ENCODE measurements at places on chromosomes 1 and 21. TPM values are rescaled to one million over a fixed set of nuclear protein-coding genes. Genes with fewer than 3 reads are reported as not detected.

DNA sequence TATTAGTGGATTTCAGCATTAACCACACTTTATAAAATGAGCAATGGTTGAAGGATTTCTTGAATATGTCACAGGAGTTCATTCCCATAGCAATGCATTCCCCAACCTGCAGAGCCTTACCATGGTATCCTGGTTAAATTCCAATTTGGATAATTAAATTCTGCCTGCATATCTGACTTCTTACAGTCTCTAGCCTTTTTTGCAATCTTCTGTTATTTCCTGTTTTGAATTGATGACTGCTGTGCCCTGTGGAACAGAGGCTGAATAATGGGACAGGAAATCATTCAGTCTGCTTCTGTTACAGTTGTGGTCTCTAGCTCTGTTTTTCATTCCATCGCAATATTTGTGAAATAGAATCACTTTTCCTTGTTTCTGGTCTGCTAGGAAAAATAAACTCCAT is 1823.9 kb downstream of the PLA2G4A start:
- H3K4me1 ChIP-seq = no peaks in the 10 kb centered on the region
- H3K27me3 ChIP-seq = no peaks in the 10 kb centered on the region
- DNase-seq = no peak
- no peaks in the 10 kb centered on the region for H3K36me3 ChIP-seq

The PCBP3 gene
- 17.2 TPM for total RNA-seq

The WDR26 gene
- total RNA-seq = 50.7 TPM

- no peak overlapping the region for H3K4me3 ChIP-seq
These were observed 112.4 kb downstream of the PLXNA2 start for GRCh38 chr1:208131621-208132286.

The LY9 gene
- total RNA-seq = 1.7 TPM

DNA sequence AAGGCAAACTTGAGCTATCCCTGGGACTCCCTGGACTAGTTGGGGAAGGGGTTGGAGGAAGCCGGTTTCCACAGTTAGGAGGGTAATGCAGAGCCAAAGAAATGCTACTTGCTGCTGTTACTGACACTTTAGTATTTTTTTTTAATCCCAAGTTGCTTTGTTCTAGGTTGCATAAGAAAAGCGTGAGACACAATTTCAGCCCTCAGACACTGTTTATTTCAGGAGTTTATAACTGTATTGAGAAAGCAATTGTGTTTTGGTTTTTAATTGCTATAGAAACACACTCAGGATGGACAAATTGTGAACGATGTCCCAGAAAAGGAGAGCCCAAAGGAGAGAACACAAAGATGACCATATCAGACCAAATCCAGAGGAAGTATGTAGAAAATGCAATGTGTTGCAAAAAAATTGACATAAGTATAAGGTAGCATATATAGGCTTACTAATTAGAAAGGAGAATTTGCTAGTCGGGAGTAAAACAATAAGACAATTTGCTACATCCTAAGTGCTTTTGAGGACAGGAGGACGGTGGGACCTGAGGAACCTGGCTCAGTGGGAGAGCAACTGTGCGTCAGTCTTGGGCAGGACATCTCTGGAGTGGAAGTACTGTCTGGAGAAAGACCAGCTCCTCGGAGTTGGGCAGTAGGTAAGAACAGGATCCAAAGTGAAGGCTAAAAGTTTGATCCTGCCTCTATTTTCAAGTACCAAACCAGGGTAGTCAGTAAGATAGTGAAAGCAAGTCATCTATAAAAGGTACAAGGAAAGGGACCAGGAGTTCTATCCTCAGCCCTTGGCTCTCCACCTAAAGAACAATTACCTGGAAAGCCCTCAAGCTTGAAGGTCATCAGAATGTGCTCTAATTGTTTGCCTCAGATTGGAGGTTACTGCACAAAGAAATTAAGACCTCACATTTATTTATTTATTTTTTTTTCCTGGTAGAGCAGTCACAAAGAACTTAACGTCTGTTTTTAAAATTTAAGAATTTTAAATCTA is 39.9 kb downstream of the DIPK1A start:
- DNase-seq = no peak
- H3K36me3 ChIP-seq = no peaks in the 10 kb centered on the region
- H3K4me3 ChIP-seq = no peak overlapping the region

DNA sequence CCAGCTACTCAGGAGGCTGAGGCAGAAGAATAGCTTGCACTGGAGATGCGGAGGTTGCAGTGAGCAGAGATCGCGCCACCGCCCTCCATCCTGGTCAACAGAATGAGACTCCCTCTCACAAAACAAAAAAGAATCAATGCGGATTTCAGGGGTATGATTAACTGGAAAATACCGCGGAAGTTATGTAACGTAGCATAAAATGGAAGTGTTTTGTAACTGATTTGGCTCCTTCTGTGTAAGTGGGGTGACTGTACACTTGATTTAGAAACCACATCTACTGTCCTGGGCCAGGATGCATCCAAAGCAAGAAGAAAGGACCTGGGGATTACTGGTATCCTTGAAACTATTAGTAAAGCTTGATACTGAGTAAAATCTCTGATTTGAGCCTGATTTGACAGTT is 3.1 kb upstream of the VAMP4 start:
- no peaks in the 10 kb centered on the region for H3K27me3 ChIP-seq
- no peaks in the 10 kb centered on the region for H3K36me3 ChIP-seq
- no peaks in the 10 kb centered on the region for H3K4me1 ChIP-seq
- DNase-seq = no peak

GRCh38 chr1:177799746-177800145 is 170.1 kb downstream of the SEC16B start:
- no peak overlapping the region for H3K4me3 ChIP-seq
- no peaks in the 10 kb centered on the region for H3K27me3 ChIP-seq
- H3K27ac ChIP-seq = no peak overlapping the region

DNA sequence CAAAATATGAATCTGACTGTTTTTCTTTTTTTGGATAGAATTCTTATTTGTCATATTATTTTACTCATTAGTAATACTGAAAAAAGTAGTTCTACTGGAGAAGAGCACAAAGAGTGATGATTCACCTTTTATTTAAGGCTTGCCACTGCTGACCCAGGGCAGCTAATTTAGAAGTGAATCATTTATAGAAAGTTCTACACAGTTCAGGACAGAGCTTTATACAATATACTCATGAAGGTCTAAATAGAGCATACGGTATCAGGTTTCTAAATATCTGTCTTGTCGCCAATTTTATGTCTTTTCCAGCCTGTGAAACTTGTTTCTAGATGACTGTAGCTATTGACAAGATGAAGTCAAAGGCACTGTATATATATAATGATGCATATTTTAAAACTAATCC is 25.0 kb downstream of the GIPC2 start:
- no peaks in the 10 kb centered on the region for H3K36me3 ChIP-seq
- H3K27me3 ChIP-seq = no peaks in the 10 kb centered on the region
- DNase-seq = no peak
- no peak overlapping the region for H3K27ac ChIP-seq

GRCh38 chr1:117060441-117061317 is 553 bp downstream of the TTF2 start:
- peak; percentile 13 for DNase-seq
- no peaks in the 10 kb centered on the region for H3K4me1 ChIP-seq
- no peaks in the 10 kb centered on the region for H3K27me3 ChIP-seq

- no peak overlapping the region for H3K27ac ChIP-seq
- H3K4me3 ChIP-seq = no peak overlapping the region
- peaks cover 4% of the 10 kb centered on the region for H3K4me1 ChIP-seq
- no peak for DNase-seq
- H3K27me3 ChIP-seq = no peaks in the 10 kb centered on the region
These were observed 5.7 kb upstream of the ZNF697 start for GRCh38 chr1:119653839-119654170.

GRCh38 chr1:18922319-18922726 is 20.0 kb upstream of the ALDH4A1 start:
- no peak overlapping the region for H3K4me3 ChIP-seq
- no peaks in the 10 kb centered on the region for H3K27me3 ChIP-seq
- peak overlapping the region; percentile 84 for H3K27ac ChIP-seq
- no peaks in the 10 kb centered on the region for H3K36me3 ChIP-seq

- no peak overlapping the region for H3K4me3 ChIP-seq
- DNase-seq = no peak
- no peak overlapping the region for H3K27ac ChIP-seq
- no peaks in the 10 kb centered on the region for H3K4me1 ChIP-seq
These were observed 51.7 kb downstream of the RASSF5 start for GRCh38 chr1:206558794-206559671.

DNA sequence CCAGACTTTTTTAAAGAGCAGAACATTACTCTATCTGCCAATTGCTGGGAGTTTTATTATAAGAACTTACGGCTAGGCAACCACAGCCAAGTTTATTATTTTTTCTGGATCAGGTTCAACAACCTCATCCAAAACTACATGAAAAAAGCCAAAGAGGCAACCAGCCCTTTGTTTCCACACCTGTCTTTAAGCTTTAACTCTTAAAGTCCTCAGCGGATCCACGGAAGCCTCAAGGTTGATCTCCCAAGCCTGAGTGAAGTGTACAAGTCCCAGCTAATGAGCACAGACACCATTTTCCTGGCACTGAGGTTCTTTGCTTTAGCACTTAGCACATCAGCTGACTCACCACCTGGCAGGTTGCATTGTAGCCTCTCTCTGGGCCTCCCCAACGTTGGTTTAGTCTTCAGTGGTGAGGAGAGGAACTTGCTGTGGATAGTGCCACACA is 143.1 kb downstream of the TGFBR3 start:
- H3K27ac ChIP-seq = peak overlapping the region; percentile 72
- H3K27me3 ChIP-seq = no peaks in the 10 kb centered on the region
- peaks cover 11% of the 10 kb centered on the region for H3K4me1 ChIP-seq
- peak; percentile 55 for DNase-seq

DNA sequence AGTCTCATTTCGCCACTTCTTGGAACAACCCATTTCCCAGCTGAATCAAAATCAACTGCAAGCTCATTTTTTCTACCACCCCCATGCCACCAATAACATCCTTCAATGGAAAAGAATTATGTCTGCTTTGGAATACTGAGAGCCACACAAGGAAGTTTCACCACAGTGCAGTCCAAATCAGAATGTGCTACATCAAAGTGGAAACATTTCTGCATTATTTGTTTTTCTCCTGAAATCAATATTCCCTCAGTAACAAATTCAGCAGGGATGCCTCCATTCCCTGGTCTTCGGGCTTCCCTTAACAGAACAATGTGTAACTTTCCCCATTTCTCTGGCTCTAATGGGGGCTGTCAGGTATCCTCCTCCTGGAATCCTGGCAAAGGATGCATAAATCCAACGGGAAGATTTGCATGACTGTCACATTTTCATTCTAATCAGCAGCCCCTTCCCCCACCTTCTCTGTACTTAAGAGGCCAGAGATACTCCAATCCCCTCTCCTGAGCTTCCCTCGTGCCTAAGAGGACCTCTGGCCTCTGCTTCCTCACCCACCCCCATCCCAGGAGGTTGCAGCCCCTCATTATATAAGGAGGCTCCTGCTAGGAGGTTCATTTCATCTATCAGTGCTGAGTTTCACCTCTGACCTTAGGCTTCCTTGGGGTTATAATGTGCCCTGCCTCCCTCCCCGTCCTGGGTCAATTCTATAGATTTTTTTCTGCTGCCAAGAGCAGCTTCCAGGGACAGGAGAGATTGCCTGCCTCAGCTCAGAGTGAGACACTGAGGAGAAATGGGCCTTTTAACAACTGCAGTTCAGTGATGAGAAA is 201.1 kb downstream of the OMA1 start:
- no peak overlapping the region for H3K4me3 ChIP-seq
- H3K4me1 ChIP-seq = no peaks in the 10 kb centered on the region
- no peak for DNase-seq
- H3K36me3 ChIP-seq = no peaks in the 10 kb centered on the region
- H3K27ac ChIP-seq = no peak overlapping the region

DNA sequence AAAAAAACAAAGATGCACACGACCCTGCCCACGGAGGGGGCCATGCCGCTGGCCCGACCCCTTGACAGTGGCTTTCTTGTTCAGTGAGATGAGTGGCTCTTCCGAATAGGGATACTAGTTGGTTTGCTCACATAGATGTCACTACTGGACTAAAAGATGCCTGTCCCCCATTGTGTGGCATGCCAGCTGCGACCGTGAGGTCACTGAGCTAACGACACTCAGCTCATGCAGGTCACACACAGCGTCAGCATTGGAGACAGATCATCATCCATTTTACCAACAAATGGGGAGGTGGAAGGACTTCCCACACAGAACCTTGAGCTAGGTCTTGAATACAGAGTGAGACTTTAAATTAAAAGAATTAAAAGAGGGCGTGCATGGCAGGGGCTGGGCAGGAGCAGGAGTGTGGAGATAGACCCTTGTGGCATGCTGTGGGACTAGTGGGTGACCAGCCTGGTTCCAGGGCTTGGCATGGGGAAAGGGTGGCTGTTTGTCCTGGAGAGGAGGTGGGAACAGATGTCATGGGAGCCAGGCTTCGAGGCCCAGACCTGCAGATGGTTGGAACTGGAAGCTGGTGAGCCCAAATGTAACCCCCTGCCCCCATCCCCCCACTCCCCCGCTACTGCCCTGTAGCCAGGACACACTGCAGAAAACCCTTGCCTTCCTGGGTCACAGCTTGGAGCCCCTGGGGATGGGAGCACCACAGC is 12.4 kb downstream of the SLC1A7 start:
- no peak overlapping the region for H3K27ac ChIP-seq
- no peak for DNase-seq
- no peaks in the 10 kb centered on the region for H3K27me3 ChIP-seq
- H3K4me1 ChIP-seq = no peaks in the 10 kb centered on the region
- H3K36me3 ChIP-seq = no peaks in the 10 kb centered on the region

DNA sequence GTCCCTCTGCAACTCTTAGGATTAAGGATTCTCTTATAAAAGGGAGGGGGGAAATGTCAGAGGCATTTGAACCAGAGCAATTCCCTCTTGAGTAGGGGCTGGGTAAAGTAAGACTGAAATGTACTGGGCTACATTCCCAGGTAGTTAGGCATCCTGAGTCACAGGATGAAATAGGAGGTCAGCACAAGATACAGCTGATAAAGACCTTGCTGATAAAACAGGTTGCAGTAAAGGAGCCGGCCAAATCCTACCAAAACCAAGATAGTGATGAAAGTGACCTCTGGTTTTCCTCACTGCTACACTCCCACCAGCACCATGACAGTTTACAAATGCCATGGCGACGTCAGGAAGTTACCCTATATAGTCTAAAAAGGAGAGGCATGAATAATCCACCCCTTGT is 14.3 kb upstream of the COX20 start:
- no peak for DNase-seq
- no peaks in the 10 kb centered on the region for H3K27me3 ChIP-seq
- H3K4me3 ChIP-seq = no peak overlapping the region
- H3K36me3 ChIP-seq = no peaks in the 10 kb centered on the region

The TCHH gene
- not detected for total RNA-seq

All from prostate gland (tissue), 2 donors.